ENCODE measurements at places on chromosomes 6 and 20.

DNA sequence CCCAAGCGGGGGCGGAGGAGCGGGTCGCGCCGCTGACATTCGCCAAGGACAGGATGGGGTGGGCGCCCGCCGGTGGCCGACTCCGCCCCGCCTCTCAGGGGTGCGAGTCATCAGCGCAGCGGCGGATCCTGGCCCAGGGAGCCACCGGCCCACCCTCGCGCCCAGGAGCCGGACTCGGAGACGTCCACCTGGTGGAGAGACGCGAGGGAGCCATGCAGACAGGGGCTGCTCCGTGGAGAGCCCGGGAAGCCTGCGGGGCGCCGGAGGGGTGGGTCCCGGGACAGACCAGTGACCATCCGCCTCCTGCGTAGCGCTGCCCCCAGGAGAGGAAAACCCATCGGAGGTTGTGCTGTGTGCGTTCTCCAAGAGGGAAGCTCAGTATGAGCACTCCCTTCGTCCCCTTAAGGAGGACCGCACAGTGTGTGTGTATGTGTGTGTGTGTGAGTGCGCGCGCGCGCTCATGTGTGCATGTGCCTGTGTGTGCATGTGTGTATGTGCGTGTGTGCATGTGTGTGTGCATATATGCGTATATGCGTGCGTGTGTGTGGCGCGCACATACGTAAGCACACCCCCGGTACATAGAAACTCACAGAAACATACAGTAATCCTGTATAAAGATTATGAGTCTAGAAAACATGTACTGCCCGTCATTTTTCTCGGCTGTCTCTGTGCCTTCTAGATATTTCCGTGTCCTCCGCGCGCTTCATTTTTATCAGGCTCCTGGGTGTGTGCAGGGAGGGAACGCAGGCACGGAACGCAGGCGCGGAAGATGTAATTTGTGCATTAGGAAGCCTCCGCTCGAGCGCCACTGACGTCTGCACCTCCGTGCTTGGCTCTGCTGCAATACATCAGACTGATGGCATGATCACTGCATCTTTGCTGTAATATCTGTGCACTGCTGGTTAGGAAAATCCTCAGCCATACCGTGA is 158.9 kb downstream of the TBXT start:
- DNase-seq = no peak

- DNase-seq = no peak
Observed at GRCh38 chr6:164347455-164347854, 932.9 kb downstream of the QKI start.

- DNase-seq = no peak
Observed at GRCh38 chr20:64077541-64077875, 1.8 kb downstream of the RGS19 start.

DNA sequence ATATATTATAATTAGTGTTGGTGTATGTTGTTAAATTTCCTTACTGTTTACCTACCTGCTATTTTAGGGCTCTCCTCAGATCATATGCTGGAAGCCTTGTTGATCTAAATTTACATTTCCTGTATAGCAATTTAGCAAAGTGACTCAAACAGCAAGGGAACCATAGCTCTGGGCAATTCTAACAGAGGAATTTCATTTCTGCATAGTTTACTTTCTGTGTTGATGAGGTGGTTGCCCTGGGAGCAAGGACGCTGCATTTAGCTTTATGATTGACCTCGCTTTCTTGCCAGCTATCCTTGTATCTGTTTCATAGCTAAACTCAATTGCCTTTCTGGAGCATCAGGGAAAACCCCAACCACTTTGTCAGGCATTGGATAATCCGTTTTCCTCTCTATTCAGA is 810.8 kb downstream of the GRIK2 start:
- no peak for DNase-seq

DNA sequence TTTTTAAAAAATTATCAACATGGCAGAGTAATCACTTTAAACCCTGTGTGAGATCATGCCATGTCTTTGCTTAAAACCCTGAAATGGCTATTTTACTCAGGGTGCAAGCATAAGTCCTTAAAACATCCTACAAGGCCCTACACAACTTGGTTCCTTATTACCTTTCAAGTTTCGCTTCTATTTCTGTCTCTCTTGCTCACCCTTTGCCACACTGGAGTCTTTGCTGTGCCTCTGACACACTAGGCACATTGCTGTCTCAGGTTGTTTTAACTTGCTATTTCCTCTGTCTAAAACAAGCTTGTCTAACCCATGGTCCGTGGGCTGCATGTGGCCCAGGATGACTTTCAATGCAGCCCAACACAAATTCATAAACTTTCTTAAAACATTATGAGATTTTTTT is 55.6 kb downstream of the KIAA0408 start:
- no peak for DNase-seq

DNA sequence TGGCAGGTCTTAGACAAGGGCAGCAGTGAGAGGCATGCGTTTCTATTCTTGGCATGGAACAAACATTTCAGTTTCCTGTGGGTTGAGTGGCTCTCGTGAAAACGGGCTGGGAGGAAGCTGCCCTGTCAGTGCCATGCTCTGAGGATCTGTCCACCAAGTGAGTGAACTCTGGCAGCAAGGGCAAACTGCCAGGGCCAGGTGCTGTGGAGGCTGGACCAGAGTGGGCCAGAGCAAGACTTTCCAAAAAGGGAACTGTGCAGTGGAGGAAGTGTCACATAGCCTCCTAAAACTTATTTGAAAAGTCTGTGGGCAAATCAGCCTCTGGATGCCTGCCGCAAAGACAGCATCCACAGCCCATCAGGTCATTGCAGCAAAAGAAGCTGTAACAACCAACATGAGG is 44.2 kb upstream of the TAB2 start:
- no peak for DNase-seq

- no peak for DNase-seq
Observed at GRCh38 chr20:62675156-62675876, 33.0 kb downstream of the SLCO4A1 start.

- DNase-seq = no peak
Observed at GRCh38 chr20:3340443-3340842, 67.0 kb downstream of the DNAAF9 start.
